ENCODE measurements at places on chromosomes 13 and 19.

- no peak for DNase-seq
Measured at GRCh38 chr13:109569958-109570711, 216.2 kb downstream of the IRS2 start.

- DNase-seq: no peak
Measured at GRCh38 chr19:55256562-55257460, 2.0 kb downstream of the PPP6R1 start.

GRCh38 chr13:66214467-66214866 lies 1015.7 kb downstream of the PCDH9 start:
- DNase-seq: no peak

DNA sequence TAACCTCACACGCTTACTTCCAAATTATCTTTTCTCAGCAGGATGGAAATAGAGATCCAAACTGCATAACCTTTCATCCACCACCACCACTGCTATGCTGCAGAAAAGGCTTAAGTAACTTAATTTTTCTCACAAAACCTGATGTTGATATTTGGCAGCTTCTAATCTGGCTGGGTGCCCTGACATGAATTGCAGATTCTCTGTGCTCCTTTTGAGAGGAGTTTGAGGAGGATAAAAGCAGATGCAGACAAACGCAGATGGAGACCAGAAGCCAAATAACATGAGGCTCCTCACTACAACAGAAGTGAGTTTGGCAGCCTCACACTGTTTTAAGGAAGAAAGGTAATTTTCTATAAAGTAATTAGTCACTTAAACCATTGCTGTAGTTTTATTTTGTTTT lies 646.2 kb upstream of the ATXN8OS start:
- no peak for DNase-seq

DNA sequence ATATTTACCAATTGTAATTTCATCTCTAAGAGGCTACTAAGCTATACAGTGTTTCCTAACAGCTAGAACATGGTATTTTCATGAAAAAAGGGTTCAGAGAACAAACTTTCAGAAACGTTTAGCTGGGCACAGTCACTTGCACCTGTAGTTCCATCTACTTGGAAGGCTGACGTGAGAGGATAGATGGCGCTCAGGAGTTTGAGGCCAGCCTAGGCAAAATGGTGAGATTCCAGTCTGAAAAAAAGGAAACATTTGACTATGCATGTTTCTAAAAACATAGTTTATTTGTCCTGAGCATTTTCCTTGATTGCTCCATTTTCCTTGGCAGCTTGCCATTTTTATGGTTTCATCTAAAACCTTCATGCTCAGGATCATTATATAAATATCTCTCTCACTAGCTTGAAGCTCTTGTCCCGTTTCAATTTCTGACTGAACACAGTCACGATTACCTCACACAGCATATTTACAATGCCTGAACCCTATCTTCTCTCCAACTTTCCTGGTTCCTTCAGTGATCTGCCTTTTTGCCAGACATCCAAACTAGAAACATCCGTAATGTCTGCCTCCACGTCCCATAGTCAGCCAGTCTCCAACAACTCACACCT lies 200.8 kb downstream of the RGCC start:
- DNase-seq: no peak

- DNase-seq: no peak
Measured at GRCh38 chr13:40192858-40193257, 473.6 kb downstream of the FOXO1 start.

Data from stimulated activated CD4-positive, alpha-beta T cell treated with anti-CD3 and anti-CD28 coated beads, Interleukin-12 subunit alpha, Interleukin-12 subunit beta, amount 100 ng/mL, for 24 hours (primary cell).